Posterior cingulate gyrus (tissue), 11 donors: ENCODE measurements at places on chromosomes 12 and 14.

GRCh38 chr12:104796475-104796862, 161.6 kb downstream of the SLC41A2 start:
- no peak for DNase-seq

DNA sequence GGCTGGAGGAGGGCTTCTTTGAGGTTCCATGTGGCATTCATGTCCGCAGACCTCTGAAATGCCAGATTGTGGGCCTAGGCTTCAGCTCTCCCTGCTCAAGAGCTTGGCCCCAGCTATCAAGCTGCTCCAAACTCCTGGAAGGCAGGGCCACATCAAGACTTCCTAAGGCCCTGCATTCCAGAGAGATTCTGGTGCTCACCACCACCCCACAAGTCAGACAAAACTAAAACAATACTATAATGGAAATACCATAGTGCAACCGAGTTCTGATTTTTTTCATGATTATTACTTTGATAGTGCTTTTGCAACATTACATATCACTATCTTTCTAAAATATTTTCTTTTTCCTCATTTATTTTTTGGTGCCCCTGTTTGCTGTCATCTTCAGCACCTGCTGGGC, 86.3 kb downstream of the CALM1 start:
- DNase-seq, result no peak

DNA sequence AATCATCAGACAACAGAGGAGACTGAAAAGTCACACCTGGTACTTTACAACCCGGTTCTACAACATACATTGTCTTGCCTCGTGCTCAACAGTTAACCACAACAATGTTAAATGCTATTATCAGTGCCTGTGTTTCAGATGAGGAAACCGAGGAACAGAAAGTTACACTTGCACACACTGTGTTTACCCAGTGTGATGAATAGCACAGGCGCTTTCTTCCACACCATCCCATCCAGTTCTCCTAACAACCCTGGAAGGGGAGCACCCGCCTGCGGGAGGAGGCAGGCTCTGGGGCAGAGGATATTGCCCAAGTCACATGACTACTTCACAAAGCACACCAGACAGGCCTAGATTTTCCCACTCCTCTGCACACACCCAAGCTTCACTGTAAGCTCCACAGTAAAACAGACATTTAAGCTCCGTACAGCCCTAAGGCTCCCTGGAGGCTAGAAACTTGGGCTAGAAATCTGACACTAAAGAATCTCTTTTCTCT, 21.8 kb downstream of the NCKAP5L start:
- DNase-seq, result no peak

- DNase-seq, result no peak
These were observed 138.7 kb downstream of the C12orf75 start for GRCh38 chr12:105469211-105469610.

- DNase-seq, result no peak
These were observed 4.0 kb upstream of the CKAP4 start for GRCh38 chr12:106251631-106252455.
